ENCODE measurements at places on chromosomes 13 and 19.
A peak's percentile ranks its signal among the peaks of the same experiment; 100 is the strongest.

GRCh38 chr19:40221858-40222619 lies 3.9 kb upstream of the TTC9B start:
- peak; percentile 89 for DNase-seq

DNA sequence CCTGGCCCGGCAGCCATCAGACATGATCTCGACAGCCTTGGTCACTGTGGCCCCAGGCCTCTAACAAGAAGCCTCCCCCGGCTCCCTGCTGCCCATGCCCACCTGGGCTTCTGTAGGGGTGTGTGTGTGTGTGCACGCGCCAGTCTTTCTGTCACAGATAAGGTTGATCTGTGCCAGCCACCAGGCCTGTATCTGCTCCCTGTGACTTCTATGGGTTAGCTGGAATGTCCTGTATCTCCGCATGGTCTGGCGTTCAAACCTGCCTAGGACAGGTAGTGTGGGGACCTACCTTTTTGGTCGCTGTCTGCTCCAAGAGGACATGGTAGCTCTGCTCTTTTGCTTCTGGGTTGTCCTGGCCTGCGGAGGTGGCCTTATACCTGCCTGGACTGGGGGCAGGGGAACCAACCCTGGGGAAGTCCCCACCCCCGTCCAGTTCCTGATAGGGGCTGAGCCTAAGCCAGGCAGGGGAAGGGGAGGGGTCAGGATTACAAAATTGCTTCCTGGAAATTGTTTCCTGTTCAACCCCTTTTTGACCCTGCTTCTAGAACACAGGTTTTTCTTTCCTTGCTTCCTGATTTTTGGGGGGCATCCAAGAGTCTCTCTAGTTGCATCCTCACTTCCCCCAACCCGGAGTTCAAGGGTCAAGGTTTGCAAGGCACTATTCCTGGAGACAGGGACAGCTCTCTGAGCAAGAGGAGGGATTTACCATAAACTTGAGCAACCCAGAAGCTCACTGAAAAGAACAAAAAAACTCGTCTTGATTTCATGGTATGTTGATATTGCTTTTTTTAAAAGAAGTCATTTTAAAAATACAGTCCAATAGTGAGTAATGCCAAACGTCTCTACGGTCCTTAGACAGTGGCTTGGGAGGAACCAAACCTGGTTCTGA lies at the start of gene LRG1:
Gene LRG1 (minus strand): TSS at position 344 of the 889 bp plus-strand sequence. CDS start 23 bp downstream, at position 321.
- DNase-seq, result peak; percentile 39

DNA sequence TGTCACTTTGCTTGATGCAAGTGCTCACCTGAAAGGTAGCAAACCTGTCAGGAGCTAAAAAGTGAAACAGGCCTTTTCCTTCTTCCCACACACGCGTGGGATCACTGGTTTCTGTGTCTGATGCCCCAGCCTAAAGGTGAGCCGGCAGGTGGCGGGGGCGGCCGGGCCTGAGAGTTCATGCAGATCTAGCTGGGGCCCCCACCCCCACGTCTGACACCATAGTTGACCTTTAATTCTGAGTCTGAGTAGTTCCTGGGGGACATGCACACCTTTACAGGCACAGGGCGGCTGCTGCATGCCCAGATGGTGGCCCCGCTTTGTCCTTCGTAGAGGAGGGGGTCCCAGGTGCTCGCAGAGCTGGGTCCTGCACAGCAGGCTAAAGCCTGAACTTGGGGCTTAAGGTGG lies 345.3 kb downstream of the TEX29 start:
- no peak for DNase-seq

GRCh38 chr13:93172109-93172508 lies 54.5 kb upstream of the GPC6 start:
- DNase-seq, result no peak

DNA sequence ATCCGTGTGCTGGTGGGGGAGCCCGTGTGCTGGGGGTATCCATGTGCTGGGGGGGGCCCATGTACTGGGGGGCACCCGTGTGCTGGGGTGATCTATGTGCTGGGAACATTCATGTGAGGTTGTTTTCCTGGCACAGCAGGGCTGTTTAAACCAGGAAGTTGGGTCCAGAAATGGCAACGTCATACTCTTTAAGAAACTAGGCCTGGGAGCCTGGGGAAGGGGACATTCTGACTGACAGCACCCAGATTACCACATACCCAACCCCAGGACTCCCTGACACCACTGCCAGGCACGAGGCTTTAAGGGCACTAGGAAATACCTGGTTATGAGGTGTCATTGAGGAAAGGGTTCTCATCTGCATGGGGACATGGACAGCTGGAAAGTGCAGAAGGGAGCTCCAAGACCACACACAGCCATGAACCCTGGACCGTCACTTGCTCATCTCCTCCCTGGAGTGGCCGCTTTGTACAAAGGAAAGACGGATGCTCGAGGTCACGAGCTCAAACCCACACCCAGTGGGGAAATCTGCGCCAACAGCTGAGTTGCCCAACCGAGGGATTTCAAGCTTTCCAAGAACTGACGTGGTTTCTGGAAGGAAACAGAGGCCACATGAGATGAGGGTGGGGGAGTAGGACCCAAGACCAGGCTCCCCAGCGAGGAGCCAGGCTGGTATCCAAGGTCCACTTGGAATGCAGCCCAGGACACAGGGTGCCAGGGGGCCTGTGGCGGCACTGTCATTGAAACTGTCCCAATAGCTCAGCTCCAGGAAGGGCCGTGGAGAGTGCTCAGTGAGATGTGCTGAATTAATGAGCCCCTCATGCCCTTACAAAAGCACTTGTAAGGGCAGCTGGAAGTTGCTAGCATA lies 40.9 kb downstream of the RAB20 start:
- DNase-seq, result no peak

- no peak for DNase-seq
Observed at GRCh38 chr13:33249894-33250293, 35.7 kb downstream of the STARD13 start.

DNA sequence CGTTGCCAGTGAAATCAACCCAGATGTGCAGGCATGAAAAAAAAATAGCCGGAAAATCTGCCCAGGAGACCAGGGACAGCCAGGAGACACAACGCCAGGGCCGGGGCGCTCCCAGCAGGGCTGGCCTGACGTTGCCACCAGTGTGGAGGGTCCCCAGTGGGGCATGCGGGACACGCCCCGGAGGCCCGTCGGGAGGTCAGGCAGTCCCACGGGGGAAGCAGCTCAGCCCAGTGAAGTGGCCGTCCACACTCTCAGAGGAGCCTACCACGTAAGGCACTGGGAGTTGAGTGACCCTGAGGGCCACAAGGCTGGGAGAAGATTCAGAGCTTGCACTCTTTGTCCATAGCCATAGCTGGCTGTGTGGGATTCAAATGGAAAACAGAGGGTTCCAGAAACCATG lies 53.2 kb upstream of the GAS6 start:
- no peak for DNase-seq

DNA sequence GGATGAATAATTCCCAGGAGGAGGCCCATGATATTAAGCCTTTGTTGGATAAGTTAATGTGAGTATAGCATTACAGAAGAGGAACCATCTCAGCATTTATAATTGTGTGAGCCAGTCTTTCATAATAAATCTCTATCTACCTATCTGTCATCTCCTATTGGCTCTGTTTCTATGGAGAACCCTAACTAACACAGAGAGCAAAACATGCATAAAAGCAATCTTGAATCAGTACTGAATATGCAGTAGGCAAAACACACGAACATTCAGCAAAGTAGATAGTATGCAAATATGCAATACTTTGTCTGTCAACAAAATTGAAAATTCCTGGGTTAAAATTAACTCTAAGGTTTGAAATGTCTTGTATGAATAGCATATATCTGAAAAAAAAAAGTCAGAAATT lies 966.3 kb downstream of the DIAPH3 start:
- DNase-seq, result no peak

DNA sequence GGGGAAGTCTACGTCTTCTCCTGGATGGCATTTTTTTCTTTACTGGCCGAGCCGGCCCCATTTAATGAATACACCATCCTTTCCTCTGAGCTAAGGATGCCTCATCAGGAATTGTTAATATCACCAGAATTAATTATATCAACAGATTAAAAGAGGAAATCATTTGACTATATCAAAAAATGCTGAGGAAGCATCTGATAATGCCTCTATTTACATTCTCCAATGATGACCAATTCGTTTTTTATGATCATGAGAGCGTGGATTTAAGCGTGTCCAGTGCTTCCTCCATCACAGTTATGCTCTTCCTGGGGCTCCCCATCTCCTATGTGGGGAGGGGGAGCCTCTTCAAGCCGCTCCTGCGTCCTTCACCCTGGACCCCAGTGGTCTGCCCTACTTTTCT lies 58.7 kb downstream of the TUBGCP3 start:
- DNase-seq, result no peak

Measured in CD4-positive, alpha-beta T cell treated with Interleukin-21 for 1 hour (primary cell).